Esophagus squamous epithelium (tissue), 5 donors: ENCODE measurements at places on chromosomes 6 and 20.

DNA sequence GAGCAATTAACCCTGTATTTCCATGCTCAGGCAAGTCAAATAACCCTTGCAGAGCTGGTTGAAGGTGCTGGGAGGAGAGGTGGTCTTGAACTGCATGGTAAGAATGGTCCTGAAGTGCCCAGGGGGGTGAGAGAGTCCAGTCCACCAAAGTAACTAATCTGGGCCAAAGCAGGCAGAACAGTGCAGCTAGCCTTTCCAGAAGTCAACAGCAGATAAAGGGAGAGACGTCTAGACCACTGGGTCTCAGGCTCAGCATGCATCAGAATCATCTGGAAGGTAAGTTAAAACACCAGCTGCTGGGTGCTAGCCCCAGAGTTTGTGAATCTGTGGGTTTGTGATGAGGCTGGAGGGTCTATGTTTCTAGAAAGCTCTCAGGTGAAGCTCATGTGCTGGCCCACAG is 232.3 kb upstream of the ECI2 start:
- no peak for DNase-seq

DNA sequence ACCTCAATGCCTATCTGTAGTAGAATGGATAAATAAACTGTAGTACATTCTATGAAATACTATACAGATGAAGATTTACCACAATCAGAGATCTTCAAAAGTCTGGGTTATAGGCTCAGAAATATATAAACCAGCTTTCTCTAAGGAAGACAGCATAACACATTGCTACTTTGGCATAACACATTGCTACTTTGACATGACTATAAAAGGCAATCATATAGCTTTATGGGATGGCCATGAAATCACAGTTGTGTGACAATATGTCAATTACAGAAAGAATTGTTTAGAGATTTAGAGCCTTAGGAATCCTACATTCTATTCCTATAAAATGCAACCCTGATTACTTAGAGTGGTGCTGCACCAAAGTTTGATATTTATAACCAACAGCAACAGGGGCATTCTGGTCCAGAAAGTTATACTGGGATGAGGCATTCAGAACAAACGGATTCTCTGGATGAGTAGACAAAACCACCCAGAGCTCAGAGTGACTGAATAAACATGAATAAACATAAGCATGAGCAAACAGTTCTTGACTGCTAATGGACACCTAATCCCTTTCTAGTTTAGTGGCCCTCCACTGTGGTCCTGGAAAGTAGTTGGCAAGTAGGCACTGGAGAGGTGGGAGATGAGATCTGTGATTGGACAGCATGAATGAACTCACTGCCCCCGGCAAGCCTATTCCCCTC is 12.0 kb downstream of the TTI1 start:
- DNase-seq: no peak

- DNase-seq: no peak
Observed at GRCh38 chr20:59149678-59150504, 13.7 kb upstream of the ZNF831 start.

DNA sequence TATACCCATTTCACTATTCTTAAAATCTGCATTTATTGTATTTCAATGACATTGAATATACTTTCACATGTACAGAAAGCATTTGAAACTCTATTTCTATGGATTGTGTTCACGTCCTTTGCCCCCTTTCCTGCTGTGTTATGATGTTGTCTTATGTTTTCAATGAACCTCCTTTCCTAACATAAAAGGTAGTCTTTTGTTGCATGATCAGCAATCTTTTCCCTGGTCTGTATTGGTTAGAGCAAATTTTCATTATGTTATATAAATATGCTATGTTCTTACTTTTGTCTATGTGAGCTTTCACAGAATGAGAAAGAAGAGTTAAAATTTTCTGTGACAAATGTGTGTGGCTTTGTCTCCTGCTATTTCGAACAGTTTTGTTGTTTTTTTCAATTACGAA is 73.1 kb downstream of the KIF16B start:
- no peak for DNase-seq

DNA sequence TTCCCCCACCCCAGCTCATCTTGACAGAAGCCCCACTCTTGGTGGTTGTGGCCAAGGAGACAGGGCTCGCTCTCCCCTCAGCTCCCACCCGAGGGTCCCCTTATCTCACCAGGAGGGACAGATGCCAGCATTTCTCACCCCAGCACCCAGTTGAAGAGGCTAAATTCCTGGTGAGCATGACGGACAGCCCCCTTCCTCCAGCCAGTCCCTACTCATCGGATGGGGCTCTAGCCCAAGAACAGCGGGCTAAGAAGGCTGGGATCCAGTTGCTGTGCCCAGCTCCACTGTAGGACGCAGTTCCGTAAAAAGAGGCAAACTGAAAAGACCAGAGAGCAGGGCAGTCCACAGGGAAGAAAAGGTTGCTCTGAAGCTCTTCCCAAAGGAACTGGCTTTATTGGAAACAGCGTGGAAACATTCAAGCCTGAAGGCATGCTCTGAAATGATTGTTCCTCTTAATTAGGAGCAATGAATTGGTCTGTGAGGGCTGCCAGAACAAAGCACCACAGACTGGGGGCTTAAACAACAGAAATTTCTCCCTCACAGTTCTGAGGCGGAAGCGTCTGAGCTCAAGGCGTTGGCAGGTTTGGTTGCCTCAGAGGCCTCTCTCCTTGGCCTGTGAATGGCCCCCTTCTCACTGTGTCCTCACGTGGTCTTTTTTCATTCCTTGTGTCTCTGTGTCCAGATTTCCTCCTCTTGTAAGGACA is 17.9 kb upstream of the KIF25 start:
- no peak for DNase-seq

DNA sequence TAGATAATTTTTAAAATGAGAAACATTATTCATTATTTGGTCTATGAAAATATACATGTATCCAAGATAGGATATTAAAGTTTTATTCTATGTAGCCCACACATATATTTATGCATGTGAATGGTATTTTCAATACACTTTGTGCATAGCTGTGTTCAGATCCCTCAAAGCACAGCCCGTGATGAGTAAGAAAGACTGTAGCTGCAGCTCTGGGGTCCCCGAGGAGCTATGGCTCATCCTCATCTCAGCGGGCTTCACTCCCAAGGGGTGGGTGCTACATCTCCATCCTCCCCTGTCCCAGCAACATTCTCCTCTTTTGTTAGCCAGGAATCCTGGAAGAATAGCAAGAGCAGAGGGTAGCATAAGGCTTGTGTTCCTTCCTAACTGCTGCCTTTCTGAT is 130.8 kb downstream of the SAMD5 start:
- no peak for DNase-seq

GRCh38 chr6:16533210-16533609 is 228.1 kb downstream of the ATXN1 start:
- no peak for DNase-seq

DNA sequence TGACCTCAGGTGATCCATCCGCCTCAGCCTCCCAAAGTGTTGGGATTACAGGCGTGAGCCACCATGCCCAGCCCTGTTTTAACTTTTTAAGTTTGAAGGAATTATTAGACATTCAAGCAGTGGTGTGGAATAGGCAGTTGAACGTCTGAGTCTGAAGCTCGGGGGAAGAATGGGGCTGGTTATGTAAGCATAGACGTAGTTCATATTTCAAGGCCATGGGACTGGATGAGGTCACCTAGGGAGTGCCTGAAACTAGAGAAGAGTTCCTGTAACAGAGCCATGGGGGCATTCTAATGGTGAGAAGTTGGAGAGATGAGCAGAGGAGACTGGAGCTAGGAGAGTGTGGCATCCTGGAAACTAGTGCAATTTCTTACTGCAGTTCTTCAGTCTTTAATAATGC is 6.4 kb downstream of the CDKAL1 start:
- DNase-seq: no peak

- DNase-seq: no peak
Observed at GRCh38 chr20:3788685-3789155, 2.2 kb upstream of the CENPB start.

- no peak for DNase-seq
Observed at GRCh38 chr20:57219071-57219677, 47.3 kb downstream of the BMP7 start.

DNA sequence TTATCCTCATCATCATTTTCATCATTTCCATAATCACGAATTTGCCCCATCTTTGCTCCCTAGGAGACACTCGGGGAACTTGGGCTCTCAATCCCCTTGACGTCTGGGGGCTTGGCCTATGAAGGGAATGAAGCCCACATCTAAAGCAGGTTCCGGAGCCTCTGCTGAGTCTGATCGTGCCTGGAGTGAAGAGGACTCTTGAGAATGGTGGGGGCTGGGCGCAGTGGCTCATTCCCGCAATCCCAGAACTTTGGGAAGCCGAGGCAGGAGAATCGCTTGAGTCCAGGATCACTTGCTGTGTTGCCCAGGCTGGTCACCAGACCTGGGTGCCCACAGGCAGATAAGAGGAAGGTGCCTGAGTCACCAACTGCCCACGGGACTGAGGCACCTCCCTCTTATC is 114.5 kb downstream of the SYCP2 start:
- DNase-seq: no peak

GRCh38 chr6:79824202-79824601 is 123.2 kb downstream of the ELOVL4 start:
- DNase-seq: no peak

DNA sequence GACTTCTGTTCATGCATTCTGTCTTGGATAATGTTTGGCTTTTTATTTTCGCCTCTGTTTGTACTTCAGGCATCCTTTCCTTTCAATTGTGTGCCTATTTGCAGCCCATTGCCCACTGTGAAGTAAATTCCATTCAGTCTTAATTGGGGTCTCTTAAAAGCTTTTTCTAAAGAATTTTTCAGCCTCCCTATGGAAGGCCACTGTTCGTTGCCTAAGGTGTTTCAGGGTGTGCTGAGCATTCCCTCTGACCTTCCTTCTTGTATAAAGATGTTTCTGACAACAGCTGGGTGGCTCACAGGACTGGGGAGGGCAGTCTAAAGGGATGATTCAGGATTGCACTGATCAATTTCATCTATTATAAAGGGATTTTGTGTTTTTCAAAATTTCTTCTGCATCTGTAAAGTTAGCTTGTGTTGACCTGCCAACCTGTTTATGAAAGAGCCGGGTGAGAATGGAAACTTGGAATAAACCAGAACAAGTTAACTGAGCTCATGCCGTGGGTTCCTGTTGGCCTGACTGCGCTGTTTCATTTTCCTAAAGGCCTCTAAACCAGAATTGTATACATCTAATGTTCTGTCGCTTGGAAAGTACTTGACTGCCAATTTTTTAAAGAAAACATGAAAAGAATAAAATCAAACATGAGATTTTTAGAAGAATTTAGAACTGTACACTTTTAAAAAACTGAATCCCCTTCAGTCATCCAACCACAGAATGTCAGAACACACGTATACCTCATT is 14.3 kb downstream of the PHACTR2 start:
- DNase-seq: no peak

- DNase-seq: no peak
Observed at GRCh38 chr6:104431096-104431495, 428.6 kb downstream of the HACE1 start.

DNA sequence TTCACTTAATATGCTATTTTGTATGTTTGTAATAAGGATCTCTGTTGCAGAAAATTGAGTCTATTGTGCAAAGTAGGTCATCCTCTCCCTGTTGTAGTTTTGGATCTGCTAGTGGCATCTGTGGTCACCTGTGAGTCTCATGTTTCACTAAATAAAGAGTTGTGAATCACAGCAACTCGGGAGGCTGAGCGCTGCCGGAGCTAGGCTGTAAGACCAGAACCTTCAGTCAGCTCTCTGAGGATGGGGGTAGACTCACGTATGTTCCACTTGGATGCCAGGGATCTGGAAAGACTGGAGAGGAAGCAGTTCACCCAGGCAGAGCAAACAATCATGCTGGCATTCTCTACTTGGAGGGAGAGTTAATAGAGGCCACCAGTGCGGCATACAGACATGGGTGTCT is 187.3 kb upstream of the FOXA2 start:
- DNase-seq: no peak

- DNase-seq: no peak
Observed at GRCh38 chr20:31846793-31847138, 1.4 kb upstream of the FOXS1 start.

DNA sequence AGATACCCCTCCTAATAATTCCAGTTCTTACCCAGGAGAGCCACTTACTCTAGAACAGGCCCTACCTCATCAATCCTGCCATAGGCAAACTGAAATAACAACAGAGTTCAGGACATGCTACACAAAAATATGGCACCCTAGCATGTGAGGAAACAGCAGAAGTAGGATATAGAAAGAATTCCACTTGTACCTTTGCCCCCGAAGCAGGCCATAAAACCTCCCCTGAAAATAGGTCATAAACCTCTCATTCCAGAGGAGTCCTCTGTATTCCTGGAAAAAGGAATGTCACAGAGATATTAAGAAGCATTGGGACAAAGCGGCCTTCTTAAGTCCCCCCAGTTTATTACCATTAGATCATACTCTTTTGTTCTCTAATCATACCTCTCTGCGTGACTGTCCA is 504.3 kb upstream of the MARCKS start:
- DNase-seq: no peak

DNA sequence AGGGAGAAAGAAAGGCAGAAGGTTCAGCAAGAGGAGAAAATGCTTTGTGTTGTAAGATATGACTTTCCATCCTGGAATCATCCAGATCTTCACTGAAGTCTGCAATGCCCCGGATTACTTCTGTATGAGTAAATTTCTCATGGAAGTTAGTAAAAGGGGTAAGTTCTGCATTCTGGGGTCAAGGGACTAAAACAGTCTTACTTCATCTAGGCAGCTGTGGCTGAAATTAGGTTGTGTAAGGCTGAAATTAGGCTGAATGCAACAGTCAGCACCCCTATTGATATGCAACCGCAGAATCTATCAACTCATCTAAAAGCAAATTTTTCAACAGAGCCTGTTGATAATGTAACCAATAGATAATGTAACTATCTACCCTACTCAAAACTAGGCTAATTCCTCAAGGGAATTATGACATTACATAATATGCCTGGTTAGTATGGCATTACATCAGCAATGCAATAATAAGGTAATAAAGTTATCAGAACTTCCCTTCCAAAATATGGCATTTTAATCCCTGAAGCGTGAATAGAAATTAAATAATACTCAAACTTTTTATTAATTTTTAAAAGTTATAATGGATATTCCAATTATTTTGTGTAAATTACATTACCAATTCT is 671.7 kb upstream of the CITED2 start:
- DNase-seq: no peak

- DNase-seq: no peak
Observed at GRCh38 chr6:134063121-134063965, 10.9 kb upstream of the SLC2A12 start.

DNA sequence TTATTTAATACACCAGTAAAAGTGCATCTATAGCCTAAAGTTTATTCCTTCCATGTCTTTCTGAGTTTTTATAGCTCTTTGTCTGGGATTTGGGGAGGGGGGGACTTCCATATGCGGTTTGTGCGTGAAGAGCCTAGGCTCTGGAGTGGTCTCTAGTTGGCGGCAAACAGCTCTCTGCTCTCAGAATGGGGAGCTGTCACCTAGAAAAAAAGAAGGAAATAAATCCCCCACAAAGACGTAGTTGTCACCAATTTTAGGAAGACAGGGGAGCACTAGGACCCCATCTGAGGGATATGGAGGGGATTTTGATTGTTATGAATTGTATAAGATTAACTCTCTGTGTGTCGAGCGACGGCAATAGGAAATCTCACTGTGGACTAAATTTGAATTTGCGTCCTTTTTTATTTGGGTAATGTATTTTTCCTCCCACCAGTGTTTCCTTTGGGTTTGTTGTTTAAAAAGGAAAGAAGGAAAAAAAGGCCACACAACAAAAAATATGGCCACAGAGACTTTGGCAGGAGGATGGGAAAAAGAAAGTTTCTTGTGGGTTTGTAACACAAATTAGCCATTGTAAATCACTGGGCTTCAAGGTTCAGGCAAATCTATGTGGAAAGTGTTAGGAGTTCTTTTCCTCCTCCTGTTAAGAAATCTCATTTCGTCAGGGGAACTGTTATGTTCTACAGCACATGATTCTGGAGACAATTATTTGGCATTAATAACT is 7.4 kb downstream of the POU3F2 start:
- DNase-seq: no peak
